ENCODE measurements at places on chromosomes 12 and 14.

- no peak for DNase-seq
Measured at GRCh38 chr12:56330936-56331490, 2.8 kb downstream of the PAN2 start.

- no peak for DNase-seq
Measured at GRCh38 chr12:55036326-55037115, 16.7 kb downstream of the NEUROD4 start.

GRCh38 chr12:113253532-113254285 lies 32.4 kb downstream of the TPCN1 start:
- no peak for DNase-seq

DNA sequence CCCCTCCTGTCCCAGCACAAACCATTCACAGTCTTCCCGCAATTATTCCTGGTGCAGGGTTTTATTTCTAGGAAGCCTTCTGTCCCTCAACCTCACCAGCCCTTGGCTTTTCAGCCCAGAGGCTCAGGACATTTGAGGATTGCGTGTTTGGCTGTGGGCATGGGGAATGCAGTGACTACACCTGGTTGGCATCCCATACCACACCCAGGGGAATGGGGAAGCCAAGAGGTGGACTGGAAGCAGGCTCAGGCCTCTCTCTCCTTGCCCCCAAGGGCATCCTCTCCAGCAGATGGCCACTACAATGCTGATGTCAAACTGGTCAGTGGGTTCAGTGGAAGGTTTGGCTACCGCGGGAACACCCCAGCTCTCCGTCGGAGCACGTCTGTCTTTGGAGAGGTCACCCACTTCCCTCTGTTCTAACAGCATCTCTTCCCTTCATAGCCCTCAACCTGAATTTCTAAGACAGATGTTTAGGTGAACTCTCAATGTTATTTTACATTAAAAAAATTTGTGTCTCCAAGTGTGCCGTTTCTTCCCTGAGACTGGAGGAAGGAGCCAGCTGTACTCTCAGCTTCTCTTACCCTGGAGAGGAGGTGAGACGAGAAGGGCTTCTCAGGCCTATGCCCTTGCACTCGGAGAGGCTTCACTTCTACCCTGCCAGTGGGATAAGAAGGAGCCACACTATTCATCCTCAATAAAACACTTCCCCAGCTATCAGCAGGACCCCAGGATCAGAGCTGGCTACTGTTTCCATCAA lies 35.5 kb downstream of the DCAF4 start:
- no peak for DNase-seq

DNA sequence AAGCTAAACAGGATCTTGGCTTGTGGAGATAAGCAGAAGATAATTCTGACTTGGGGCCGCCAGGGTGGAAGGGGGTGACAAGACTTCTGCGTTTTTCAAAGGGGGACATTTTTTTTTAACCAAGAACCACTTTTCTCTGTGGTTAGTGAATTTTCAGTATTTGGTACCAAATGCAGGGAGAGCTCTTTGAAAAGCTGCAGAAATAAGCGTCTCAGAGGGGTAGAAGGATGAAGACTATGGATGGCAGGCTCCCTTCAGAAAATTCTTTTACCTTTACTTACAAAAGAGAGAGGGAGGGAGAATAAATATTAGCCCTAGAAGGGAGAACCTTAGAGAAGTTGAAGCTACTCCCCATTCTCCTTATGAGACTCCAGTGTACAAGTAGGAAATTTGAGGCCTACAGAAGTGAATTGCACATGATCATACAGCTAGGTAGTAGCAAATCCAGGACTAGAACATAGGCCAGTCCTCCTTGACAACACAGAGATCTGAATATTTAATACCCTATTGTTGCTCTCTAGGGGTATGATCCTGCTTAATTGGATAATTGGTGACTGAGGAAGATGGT lies 840 bp downstream of the MRPL52 start:
- no peak for DNase-seq

DNA sequence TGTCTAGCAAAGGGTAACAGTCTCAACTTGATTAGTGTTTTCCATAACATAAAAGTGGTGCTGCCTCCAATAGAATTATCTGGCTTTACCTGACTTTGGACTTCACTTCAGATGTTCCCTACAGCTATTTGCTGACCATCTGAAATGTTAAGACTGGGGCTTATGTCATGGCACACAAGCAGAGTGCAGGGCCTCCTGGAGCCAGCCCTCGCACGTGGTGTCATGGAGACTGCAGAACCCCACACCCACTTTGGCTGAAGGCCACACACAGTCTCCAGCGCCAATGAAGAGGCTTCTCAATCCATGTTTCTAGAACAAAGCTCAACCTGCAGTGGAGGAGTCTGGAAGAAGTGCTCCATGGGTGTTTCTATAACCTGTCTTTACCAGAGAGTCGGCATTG lies 169.6 kb upstream of the FRMD6 start:
- no peak for DNase-seq

- no peak for DNase-seq
Measured at GRCh38 chr14:63598807-63599206, 42.9 kb downstream of the WDR89 start.

DNA sequence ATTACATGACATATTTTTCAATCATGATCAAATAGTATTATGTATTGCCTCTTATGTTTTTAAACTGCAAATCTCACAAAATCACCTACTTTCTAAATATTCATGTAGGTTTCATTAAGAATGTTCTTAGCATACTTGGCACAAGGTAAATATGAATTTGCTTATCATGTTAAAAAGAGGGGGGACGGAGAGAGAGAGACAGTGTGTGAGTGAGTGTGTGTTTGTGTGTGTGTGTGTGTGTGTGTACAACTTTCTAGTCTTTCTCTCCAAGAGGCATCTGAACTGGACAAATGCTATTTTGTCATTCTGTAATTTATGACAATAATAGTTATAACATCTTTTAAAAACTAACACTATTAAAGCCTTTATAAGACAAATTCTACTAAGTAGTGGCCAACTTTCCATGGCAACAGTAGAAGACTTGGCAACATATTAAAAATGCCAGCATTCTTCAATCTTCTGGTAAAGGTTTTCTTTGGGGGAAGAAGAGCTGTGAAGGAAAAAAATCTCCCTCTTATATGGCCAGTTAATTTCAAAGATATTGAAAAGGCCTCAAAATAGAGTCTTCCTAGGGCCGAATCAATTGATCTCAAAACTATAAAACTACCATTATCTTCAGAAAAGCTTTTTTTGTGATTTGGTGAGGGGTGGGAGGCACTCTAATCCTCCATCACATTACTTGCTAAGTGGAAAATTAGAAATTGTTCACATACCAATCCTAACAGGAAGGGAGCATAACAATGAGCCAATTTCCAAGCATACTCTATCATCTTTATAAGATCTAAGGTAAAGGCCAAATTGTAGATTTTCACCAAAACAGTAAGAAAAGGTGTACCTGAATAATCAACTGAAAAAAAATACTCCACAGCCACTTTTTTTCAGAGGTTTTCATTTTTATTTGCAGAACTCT lies 28.2 kb downstream of the CDK17 start:
- no peak for DNase-seq

DNA sequence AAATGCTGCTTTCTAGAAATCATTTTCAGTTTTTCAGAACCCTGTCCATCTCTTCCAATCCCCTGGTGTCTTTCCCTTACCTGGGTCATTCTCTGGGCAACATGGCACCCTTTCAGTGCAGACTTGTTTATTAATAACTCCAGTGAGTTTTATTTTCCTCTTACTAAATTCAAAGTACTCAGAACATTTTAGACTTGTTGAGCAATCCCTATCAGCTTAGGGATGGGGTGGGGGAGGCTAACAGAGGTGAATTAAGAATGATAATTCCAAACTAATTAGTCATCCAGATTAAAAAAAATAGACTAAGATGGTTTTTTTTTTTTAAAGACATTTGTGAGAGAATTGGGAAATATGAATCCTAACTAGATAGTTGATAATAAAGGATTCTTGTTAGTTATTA lies 10.7 kb downstream of the GPRC5A start:
- no peak for DNase-seq

GRCh38 chr12:123659996-123660727 lies 10.8 kb upstream of the TCTN2 start:
- no peak for DNase-seq

DNA sequence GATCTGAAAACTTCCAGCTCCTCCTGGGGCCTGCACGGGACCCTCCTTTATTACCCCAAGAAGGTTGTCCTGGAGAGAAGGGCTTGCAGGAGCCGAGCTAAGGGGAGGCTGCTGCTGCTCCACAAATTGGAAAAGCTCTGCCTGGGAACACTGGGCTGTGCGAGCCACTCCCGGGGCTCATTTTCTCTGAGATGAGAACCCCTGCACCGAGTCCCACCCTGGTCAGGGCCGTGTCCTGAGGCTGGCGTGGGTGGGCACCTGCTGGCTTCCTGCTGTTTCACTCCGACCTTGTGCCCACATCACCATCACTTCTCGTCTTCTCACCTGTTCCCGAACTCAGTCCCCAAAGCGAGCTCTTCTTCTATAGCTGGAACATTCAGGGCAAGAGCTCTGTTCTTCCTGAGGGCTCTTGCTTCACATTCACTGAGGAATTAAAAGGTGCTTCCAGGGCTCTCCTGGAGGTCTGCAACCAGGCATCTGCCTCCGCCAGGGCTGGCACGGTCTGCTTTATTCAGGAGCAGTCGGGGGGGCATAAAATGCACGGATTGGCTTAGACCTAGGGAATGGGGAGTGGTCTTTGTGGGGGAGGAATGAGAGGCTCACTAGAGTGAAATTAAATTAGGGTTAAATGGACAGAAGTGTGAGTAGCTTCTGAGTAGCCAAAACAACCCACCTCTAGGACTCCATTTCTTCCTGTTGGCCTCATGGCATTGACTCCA lies 98.5 kb downstream of the ADGRD1 start:
- DNase-seq = no peak

GRCh38 chr14:40119765-40120164 lies 687.5 kb upstream of the FBXO33 start:
- no peak for DNase-seq

- no peak for DNase-seq
Measured at GRCh38 chr14:51977075-51977474, 12.3 kb upstream of the RTRAF start.

GRCh38 chr12:112386726-112387125 lies 4.5 kb upstream of the HECTD4 start:
- DNase-seq = no peak

GRCh38 chr14:94773061-94773648 lies 3.2 kb upstream of the GSC start:
- DNase-seq = no peak

- no peak for DNase-seq
Measured at GRCh38 chr14:30443368-30444007, 115.5 kb upstream of the G2E3 start.

GRCh38 chr12:117024961-117025480 lies 74.2 kb downstream of the TESC start:
- no peak for DNase-seq

DNA sequence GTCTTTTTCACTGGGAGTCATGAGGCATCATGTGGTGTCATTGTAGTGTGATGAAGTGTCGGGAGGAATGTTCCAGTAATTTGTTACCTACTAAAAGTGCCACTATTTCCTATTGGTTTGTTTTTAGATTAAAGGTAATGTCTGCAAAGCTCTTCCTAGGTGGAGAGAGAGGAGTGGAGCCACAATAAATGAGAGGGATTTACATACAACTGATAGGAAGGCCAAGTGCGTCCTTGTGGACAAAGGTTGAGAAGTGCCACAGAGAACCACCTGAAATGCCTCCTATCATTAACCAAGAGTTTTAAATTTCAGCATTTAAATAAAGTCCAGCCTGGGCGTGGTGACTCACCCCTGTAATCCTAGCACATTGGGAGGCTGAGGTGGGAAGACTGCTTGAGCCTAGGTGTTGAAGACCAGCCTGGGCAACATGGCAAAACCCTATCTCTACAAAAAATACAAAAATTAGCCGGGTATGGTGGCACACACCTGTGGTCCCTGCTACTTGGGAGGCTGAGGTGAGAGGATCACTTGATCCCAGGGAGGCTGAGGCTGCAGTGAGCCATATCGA lies 2.5 kb upstream of the SNX6 start:
- DNase-seq = no peak

DNA sequence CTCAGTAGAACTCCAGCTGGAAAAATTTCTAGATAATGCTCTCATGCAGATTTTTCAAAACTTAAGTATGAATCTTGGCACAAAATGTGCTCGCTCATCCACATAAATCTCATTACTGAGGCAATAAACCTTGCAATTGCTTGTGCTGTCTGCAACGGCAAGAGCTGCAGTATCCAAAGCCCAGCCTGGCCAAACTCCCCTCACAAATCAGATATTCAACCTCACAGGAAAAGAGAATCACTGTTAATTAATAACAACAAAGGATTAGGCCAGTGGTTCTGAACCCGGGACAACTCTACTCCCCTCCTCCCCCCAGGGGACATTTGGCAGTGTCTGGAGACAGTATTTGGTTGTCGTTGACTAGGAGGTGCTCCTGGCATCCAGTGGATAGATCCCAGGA lies 19.2 kb upstream of the CORO1C start:
- DNase-seq = no peak

- no peak for DNase-seq
Measured at GRCh38 chr12:13061377-13061776, 17.2 kb downstream of the FAM234B start.

DNA sequence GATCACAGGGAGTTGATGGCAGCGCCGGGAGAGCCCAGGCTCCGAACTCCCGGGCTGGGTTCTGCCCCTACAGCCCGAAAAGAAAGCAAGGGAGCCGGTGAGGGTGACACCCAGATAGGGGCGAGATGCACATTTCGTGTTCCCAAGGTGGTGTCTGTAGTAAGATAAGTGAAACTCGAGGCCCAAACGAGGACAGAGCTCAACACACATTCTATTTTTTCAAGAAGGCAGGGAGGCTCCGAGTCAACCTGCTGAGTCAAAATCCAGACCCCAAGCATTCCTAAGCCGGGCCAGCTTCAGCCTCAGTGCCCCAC lies 24.2 kb upstream of the YY1 start:
- DNase-seq = no peak

DNA sequence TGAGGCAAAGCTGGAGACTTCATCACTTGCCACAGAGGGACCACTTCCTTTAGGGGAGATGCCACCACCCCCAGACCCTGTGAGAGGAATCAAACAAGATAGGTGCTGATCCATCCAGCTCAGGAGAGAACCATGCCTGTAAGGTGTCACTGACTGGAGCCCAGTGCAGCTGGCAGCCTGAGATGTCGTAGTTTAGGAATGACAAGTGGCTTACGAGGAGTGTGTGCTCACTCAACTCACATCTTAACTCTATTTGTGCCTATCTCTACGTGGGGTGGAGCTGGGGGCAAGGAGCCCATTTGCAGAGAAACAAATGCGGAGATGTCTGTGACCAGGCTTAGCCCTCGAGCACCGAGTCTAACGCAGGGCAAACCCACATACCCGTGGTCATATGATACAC lies 25.8 kb downstream of the CHFR start:
- no peak for DNase-seq

Data from pulmonary artery endothelial cell (primary cell).